ENCODE measurements at places on chromosomes 1 and 21.

DNA sequence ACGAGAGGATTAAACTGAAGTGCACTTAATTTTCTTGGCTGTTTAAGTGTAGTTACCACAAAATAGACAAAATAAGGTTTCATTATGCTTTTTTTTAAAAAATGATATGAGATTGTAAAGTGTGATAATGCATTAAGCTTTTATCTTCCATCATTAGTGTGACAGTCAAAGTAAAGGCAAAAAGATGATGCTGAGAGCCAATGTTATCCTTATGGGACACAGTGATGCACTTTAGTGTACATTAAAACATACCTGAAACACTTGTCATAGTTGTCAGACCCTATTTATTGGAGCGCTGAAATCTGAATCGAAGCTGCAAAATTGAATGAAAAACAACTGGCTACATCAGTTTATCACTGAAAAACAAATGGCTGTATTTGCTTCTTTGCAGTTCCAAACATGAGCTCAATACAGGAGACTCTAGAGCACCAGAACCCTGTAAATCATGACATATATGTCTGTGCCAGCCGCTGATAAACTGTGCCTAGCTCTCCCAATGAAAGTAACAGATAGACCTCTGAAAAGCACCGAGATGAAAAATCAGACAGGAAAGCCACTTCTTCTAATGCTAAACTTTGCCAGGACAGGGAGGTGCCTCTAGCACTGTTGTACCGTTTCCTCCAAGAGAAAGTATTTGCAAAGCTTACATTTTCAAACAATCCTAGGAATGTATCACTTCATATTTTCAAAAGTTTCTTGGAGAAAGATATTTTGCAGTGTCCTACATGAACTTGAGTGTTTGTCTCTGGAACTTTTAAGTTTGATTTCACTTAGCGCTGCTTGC, 120.7 kb upstream of the TMPRSS15 start:
- no peak for DNase-seq

- no peak for DNase-seq
Observed at GRCh38 chr1:42272920-42273319, 62.1 kb downstream of the FOXJ3 start.

DNA sequence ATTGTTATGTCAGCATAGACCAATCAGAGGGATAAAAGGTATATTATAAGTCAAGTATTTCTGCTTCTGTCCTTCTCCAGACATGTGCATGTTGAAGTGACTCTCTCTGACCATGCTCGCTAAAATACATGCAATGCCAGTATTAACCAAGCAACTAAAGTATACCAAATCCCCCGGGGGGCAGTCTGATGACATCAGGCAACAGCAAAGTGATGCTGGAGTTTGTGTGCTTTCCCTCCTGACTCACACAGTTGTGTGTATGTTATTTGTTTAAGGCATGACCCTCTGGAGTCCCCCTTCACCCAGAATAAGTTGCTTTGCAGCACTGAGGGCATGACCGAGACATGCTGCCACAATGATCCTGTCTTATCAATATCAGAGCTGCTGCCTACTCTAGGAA, 2.1 kb downstream of the BRINP2 start:
- DNase-seq, result no peak

DNA sequence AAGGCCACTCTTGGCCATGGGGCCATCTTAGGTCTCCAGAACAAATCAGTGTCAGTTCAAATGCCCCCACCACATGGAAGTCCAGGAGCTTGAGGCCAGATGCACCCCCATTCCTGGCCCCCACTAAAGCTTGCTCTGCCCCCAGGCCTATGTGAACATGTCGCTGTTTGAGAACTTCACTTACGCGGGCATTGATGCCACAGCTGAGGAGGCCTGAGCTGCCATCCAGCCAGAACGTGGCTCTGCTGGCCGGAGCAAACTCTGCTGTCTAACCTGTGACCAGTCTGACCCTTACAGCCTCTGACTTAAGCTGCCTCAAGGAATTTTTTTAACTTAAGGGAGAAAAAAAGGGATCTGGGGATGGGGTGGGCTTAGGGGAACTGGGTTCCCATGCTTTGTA, 15.1 kb upstream of the MPL start:
- DNase-seq, result no peak

DNA sequence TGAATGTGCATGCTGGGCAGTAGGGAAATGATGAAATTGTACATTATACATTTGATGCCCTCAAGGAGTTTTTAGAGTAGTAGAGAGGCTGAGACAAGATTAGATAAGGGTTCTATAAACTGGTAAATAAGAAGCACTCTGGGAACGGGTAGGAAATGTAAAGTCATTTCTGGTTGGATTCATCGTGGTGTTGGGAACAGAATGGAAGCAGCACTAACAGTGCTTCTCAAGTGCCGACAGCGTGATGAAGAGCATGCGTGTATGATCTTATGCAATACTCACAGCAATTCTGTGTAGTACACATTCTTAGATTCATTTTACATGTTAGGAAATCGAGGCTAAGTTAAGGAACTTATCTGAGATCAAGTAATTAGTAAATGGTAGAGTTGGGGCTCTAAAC, 45.9 kb downstream of the GPR88 start:
- DNase-seq, result no peak

DNA sequence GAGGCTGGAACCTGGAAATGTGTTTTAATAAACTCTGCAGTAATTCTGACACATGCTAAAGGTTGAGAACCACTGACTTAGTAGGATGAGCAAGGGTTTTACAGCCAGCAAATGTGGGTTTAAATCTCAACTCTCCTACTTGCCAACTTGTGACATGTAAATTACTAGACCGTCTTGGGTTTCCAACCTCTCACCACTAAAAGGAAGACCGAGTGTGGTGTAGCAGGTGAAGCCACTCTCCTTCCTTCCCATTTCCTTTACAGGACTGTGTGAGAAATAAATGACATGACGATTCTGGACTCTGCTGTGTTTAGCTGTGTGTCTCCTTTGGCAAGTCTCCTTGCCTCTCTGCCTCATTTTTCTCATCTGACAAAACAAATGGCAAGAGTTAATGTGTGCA, 49.5 kb upstream of the DNAJC6 start:
- no peak for DNase-seq

DNA sequence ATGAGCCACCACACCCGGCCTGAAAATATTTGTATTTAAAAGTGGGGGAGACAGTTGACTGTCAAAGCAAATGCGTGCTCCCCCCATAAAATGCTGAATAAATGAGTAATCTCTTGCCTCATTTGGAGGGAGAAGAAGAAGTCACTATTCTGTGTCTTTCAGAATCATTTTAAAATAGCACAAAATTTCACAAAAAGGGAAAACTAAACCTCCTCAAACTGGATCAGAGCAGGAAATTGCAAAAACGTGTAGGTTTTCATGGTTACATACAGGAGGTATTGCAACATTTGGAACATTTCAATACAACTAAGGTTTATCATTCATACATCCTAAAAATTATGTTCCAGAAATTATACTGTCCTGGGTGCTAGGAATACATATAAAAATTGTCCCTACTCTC, 13.6 kb downstream of the MTF1 start:
- no peak for DNase-seq

DNA sequence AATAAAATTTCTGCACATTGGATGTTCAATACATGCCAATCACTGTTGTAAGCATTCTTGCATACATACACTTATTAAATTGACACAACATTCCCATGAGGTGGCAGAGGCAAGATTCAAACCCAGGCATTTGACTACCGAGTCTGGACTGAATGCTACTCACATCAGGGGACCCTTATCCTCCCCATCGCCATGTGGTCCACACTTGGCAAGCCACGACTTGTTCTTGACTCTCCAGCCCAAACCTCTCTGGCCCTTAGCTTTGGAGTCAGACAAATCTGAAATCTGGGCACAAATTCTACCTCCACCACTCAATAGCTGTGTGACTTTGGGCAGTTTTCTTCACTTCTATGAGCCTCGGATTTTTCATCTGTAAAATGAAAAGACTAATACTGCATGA, 57.1 kb downstream of the NMNAT2 start:
- no peak for DNase-seq

DNA sequence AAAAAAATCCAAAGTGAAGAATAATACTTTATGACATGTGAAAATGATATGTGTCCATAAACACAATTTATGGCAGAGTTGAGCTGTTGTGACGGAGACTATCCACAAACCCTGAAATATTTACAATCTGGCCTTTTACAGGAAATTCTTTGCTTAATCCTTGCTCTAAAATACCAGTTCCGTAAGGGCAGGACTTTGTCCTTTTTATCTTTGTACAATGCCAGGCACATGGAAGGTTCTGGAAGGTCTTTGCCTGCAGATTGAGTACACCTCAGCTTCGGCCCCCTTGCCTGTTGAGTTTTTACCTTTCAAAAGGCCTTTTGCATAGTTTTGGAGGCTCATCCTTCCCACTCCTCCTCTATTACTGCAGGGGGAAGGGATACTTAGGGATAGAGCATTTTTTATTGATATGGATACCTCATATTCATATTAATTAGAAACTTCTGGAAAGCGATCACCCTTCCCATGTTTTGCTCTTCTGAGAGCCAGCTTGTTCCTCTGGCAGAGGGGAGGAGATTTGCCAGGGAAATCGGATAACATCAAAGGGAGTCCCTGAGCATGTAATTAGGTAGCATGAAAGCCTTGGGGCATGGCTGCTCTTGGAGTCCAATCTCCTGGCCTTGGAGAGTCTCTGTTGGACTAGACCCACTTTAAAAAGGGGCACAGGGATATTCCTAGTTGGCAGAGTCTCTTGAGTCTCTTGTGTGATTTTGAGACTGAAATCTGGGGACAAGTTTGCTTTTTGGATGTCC, 217.1 kb downstream of the KCNJ6 start:
- DNase-seq, result no peak

DNA sequence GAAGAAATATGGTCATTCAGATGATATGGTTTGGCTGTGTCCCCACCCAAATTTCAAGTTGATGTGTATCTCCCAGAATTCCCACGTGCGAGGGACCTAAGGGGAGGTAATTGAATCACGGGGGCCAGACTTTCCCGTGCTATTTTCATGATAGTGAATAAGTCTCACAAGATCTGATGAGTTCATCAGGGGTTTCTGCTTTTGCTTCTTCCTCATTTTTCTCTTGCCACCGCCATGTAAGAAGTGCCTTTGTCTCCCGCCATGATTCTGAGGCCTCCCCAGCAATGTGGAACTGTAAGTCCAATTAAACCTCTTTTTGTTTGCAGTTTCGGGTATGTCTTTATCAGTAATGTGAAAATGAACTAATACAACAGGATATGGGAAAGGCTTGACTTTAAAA, 1.4 kb upstream of the DPM3 start:
- DNase-seq, result no peak

DNA sequence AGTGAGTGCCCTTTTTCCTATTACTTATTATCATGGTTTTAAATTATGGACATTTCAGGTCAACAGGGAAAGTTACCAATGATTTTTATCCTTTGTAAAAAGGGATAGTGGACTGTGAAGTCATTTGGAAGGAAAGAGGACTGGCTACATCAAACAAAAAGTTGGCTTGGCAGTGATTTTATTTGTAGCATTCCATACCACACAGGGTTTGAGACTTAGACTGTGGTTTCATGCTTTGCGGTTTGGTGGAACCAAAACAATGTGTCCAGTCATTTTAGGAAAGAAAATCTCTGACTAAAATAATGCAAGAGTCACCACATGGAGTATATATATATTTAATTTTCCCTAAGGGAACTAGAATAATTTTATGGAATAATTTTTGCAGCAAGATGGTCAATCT, 239.5 kb downstream of the HMCN1 start:
- no peak for DNase-seq

DNA sequence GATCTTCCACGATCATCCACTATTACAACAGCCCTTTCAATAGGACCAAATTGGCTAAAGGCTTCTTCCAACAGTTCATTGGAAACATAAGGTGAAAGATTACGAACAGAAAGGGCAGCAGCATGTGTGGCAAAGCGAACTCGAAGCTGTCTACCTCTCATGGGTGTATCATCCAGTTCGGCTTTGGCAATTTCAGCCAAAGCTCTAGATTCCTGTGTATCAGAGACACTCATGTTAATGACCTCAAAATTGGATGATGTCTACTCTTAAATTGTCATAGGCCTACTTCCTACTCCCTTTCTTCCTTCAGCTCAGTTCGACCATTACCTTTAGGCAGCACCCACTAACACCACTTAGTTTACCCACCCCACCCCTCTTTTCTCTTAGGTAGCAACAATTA, 2.2 kb downstream of the SFPQ start:
- DNase-seq, result no peak

GRCh38 chr1:44038876-44039657, 7.8 kb upstream of the SLC6A9 start:
- DNase-seq, result no peak

DNA sequence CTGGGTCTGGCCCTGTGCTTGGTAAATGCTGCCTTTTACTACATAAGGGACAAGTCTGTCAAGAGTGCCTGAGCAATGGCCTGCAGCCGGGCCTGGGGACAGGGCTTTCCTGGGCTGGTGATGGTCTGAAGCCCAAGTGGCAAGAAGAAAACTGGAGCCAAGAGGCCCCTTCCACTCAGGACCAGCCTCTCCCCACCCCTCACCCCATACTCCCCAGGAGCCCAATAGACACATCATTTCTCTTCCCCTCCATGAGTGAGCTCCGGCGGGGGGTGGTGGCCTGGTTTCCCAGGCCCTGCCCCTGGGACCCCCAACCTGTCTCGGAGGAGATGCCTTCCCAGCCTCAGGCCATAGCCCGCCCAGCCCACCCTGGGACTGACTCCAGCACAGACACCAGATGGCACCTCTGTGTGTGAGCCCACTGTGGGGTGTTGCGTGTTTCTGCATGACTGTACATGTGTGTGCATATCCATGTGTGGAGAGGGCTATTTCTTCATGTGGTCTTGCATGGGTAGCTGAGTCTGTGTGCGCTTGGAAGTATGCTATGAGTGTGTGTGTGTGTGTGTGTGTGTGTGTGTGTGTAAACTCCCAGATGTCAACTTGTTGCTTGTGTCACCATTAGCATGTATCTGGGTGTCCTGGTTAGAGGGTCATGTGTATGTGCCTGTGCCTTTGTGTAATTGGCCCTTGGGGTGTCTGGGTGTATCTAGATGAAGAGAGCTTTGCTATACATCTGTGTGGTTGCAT, 14.3 kb upstream of the LRP8 start:
- DNase-seq, result no peak

GRCh38 chr1:53132176-53132575, 10.3 kb downstream of the SLC1A7 start:
- no peak for DNase-seq

GRCh38 chr1:8818325-8818775, 910 bp upstream of the RERE start:
- no peak for DNase-seq

DNA sequence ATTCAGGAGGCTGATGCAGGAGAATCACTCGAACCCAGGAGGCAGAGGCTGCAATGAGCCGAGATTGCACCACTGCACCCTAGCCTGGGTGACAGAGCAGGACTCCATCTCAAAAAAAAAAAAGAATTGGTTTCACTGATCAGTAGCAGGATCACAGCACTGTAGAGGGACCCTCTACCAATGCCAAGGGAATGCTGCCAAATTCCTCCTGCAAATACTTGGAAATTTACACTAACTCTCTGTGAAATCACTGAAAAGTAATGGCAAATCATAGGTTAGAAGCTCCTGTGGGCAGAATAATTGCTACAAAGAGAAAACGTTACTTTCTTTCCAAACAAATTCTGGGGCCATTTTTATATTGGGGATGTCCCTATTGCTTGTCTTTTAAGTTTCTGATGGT, 6.7 kb upstream of the GPR25 start:
- DNase-seq, result no peak

All from cortex of kidney (tissue), 1 donor.